Fibroblast of the aortic adventitia (primary cell): ENCODE measurements at places on chromosomes 11 and 22. TPM values are rescaled to one million over a fixed set of nuclear protein-coding genes. Genes with fewer than 3 reads are reported as not detected.

The BIK gene
- not detected in 2 replicates for total RNA-seq

The SCGB2A2 gene
- not detected in 2 replicates for total RNA-seq

DNA sequence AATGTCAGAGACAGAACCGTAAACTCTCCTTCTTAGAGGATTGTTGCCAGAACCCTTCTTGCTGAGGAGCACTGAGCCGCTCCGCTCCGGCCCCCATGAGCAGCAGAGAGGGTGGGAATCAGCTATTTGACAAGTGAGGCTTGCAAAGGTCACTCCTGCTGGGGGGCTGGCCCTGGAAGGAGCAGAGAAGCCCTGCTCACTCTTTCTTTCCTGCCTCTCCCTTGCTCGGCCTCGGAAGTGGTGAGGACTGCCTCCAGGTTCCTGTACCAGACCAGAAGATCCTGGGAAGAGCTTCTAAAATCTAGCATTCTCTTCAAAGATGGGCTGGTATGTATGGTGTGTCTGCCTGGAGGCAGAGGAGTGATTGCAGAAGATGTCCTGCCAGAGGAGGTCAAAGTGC is 168.6 kb upstream of the NECTIN1 start:
- no peak for DNase-seq

DNA sequence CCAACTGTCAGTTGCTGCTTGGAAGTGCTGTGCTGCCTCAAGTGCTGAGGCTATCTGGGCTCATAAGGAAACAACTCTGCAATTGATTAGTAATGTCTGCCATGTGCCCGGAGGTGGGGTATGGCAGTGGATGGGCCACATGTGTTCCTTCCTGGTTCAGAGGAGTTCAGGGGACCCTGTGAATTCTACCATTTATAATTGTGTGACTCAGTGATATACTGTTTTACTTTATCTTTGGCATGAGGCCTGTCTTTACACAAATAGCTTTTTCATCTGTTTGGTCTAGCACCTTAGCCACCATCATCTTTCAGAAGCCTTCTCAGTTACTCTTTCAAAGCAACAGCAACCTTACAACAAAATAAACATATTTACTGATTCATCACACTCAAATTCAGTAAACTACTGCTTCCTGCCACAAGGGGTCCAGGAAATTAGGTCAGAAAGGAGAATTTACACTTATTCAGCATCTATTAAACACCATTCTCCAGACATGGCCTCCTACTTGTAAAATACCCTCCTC is 20.9 kb downstream of the DKK3 start:
- DNase-seq = peak; percentile 42

DNA sequence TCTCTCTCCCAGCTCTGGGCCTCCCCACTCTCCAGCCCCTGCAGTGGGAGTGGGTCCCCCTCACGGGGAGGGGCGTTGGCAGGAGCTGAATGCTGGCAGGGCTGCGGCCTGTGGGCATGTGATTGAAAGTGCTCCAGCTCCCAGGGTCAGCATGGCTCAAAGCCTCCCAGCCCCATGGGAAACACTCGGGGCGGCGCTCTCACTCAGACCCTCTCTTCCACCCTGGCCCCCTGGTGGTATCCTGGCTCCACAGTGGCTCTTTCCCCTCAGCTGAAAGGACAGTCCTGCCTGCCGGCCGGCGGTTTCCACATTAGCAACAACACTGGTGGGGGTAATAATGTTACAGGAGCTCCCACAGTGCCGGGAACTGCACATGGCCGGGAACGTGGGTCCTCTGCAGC is 35.5 kb downstream of the POLR3H start:
- DNase-seq = no peak
